ENCODE measurements at places on chromosomes 5 and 9.

GRCh38 chr5:16345454-16345853, 120.1 kb downstream of the ZNF622 start:
- DNase-seq: no peak

DNA sequence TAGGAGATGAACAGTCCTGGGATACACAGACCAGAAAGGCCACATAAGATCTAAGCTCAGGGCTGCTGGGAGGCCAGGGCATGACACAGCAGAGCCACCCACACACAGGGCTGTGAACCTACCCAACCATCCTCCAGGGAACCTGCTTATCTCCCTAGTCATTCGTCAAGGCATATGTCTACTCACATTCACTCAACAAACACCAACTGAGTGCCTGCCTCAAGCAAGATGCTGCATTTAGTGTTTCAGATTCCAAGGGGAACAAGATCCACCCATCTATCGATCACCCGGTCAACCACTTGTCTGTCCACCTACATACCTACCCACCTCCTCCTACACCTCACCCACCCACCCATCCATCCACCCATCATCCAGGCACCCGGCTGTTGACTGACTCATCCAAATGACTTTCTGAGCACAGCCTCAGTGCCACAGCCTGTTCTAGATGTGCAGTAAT, 1.9 kb downstream of the DPM2 start:
- DNase-seq: no peak

GRCh38 chr9:124800306-124801259, 23.6 kb downstream of the OLFML2A start:
- peak; percentile 54 for DNase-seq

- no peak for DNase-seq
These were observed 365.2 kb upstream of the TUSC1 start for GRCh38 chr9:26043431-26043830.

DNA sequence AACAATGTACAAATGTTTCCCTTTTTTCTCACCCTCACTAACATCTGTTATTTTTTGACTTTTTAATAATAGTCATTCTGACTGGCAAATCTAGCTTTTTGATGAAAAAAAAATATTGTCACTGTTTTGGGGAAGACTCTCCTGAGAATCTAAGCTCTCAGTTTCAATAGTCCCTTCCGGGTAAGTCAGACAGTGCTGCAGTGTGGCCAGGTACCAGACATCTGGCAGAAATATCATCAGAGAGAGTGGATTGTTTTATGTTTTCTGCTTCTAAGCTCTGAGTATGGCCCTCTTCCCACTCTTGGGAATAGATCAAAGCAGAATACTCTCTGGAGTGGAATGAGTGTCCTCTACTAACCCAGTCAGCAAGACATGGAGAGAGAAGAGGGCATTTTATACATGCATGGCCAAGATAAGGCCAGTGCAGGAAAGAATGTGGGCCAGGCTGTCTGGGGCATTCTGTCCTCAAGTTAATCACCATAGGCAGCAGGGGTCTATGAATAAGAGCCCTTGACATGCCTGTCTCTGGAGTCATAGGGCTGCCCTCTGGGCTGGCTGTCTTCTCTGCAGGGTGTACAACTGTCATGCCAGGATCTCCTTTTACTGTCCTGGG, 38.5 kb upstream of the OR2S2 start:
- DNase-seq: peak; percentile 65

GRCh38 chr5:108420158-108420557, 38.3 kb upstream of the FBXL17 start:
- DNase-seq: no peak

DNA sequence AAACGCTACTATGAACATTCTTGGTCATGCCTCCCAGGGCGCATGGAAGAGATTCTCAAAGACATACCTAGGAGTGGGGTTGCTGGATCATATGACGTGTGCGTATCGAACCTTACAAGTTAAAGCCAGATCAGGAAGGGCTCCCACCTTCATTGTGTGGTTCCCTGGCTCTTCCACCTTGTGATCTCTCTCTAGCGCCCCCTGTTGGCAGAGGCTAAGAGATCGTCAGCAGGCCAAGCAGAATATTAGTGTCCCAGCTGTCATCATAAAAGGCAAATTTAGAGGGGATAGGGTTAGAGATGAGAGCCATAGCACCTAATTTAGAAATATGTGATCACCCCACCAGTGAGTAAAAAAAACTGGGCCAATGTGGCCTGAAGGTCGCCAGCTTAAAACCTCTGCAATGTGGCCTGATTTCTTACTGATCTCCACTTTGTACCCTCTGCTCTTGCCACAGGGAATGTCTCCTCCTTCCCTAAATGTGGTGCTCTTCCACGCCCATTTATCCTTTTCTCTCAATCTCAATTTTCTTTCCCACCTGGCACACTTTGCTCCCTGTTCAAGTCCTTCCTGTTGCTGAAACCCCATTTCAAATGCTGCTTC, 91.7 kb upstream of the SHB start:
- peak; percentile 76 for DNase-seq

DNA sequence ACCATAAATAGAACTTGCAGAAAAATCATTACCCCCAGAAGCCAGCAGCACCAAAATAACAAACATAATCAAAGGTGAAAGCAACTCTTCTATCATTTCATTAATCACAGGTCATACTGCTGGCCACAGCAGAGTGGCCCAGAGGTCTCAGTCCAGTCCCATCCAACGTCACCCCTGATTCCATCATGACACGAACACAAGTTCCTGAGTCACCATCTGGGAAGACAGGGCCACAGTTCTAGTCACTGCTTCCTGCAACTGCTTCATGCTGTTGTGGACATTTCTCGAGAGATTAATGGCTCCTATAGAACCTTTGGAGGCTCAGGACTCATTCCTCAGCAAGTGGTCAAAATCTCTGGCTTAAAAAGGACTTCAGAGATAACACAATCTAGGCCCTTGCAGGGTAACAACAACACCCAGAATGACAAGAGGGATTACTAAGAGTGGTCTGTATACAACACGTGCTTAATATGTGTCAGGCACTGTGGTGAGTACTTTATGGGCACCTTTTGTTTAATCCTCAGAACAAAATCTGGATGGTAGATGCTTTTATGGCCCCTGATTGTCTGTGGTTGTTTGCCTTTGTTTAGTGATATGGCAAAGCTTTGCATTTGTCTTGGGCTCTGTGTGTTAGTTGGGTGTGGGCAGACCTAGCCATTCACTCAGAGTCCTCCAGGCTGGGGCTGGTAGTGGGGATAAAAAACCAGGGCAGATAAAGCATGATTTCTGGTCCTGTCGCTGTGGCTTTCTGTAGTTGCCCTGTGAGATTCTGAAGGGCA, 184.3 kb downstream of the DAB2IP start:
- DNase-seq: no peak

GRCh38 chr5:958701-959571, 49.7 kb upstream of the NKD2 start:
- peak; percentile 45 for DNase-seq

DNA sequence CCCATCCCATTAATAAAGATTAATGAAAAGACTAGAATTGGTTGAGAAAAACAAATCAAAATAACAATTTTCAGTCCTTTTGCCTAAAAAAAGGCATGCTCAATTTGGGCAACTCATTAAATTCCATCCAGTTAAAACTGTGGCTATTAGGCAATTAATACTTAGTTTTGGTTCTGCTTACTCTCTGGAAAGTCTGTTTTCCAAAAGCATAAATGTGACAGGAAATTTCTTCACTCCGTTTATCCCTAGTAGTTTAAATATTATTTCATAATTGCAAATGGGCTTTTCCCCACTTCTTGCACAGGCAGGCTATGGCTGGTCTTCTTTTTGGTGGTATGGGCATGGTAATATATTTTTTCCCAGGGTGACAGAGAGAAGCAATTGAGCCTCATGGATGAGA, 373.3 kb upstream of the KLF4 start:
- DNase-seq: no peak

GRCh38 chr5:172903790-172904189, 55.4 kb upstream of the RPL26L1 start:
- peak; percentile 74 for DNase-seq

GRCh38 chr5:54401515-54401914, 54.0 kb upstream of the HSPB3 start:
- DNase-seq: no peak

DNA sequence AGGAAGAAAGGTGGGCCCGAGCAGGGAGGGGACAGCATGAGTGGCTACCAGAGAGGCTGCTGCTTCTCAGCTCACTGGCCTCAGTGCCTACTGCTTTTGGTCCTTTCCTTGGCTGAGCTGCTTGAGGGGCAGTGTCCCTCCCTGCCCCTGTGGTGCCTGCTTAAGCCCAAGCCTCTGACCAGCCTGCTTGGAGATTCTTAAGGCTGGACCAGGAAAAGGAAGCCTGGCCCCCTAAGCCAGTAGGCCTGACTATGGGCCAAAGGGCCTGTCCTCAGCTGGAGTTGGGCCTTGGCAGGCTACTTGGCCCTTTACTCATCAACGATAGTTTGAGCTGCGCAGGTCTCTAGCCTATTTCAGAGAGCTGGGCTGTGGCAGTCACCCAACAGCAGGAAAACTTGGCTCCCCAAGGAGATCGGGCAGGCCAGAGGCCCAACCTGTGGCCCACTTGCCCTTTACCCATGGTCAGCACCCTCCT, 24.9 kb downstream of the TCF7 start:
- no peak for DNase-seq

GRCh38 chr5:132411304-132412013, 41.9 kb downstream of the SLC22A5 start:
- DNase-seq: no peak

- no peak for DNase-seq
These were observed 7.6 kb upstream of the GPBP1 start for GRCh38 chr5:57166276-57166675.

- no peak for DNase-seq
These were observed 124.4 kb upstream of the GPR151 start for GRCh38 chr5:146640285-146640896.

DNA sequence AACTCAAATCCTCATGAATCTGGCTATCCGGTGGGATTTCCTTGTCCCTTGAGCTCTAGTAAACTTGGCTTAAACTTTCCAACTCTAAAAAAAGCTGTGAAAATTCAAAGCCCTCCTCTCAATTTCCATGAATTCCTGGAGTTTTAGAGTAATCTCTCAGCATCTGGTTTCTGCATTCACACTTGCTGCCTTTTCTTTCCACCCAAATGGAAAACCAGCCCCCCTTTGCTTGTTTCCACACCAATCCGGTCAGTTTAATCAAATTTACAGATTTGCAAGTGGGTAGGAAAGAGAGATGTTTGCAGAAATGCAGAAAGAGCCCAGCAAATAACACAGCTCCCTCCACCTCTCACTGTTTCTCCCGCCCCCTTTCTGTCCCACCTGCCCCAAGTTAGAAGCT, 91.1 kb downstream of the ENC1 start:
- DNase-seq: peak; percentile 24

Data from tongue (tissue), 3 donors.